ENCODE measurements at places on chromosomes 7 and 10.

DNA sequence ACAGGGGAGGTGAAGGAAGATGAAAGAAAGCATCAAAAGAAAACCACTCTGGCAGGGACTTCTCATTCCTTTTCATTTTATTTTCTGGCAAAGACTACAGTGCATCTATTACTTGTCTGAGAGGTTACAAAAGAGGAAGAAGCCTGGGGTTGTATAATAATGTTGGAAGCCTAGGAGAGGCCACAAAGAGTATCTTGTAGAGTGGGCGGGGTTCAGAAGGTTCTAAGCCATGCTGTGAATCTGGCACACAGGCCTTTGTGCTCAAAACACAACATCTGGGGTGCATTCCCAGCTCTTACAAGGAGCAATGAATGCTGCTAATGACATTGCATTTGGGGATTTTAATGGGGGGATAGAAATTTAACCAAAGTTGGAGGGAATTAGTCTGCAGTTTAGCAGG, 49.4 kb downstream of the MRPL32 start:
- no peak for DNase-seq

GRCh38 chr7:128741491-128741890, 2.3 kb downstream of the CALU start:
- no peak for DNase-seq

GRCh38 chr10:9163699-9164098, 1109.2 kb downstream of the GATA3 start:
- no peak for DNase-seq

GRCh38 chr7:20831451-20831850, 44.8 kb upstream of the SP8 start:
- DNase-seq = no peak

All from vagina (tissue), 2 donors.